H54 (cell line): ENCODE measurements at places on chromosomes 7 and 10.

- no peak for DNase-seq
These were observed 745.0 kb downstream of the GRID1 start for GRCh38 chr10:85621562-85621961.

- peak; percentile 83 for DNase-seq
These were observed 132.0 kb downstream of the PRKAG2 start for GRCh38 chr7:151744656-151745638.

GRCh38 chr10:84412482-84412881, 84.1 kb downstream of the CCSER2 start:
- DNase-seq = no peak

DNA sequence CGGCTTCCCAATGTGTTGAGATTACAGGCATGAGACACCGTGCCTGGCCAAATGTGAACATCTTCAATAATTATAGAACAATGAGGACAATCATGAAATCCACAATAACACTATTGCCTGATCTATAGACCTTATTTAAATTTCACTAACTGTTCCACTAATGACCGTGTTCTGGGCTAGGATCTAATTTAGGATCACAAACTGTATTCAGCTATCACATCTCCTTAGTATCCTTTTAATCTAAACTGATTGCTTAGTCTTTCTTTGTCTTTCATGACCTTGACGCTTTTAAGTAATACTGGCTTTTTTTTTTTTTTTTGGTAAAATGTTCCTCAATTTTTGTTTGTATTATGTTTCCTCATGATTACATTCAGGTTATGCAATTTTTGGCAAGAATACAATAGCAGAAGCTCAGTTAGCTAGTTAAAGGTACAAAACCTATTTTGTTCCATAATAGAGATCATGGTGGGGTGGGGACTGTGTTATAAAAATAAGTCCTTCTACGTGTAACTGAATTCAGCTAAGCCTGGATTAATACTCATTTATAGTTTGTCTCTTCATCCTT, 158.4 kb downstream of the AOAH start:
- no peak for DNase-seq

GRCh38 chr7:55032069-55032699, 13.4 kb downstream of the EGFR start:
- no peak for DNase-seq

DNA sequence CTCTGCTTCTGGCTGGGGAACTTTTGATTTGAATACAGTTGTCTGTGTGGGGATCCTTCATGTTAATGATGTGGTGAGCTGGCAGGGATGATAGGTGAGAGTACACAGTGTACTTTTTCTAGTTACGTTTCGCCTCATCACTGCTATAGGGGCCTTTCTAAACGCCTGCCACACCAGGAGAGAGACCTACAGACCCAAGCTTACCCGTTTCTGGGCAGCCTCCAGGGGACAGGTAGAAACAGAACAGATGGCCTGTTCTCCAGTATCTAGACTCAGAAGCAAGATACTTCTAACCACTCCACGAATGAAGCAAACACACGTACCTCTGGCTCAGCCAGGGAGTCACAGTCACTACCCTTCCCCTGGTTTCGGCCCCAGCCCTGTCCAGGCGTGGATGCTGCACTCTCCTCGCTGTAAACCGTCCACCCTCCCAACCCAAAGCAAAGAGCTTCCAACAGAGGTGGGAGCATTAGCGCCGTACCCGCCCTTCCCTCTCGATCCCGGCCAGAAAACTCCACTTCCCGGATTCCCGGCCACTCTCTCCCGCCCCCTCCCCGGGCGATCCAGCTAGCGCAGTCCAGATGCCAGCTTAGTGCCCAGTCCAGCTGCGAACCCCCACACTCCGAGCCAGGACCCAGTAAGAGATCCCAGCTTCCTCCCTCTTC, 1.2 kb downstream of the CCDC6 start:
- DNase-seq = peak; percentile 27

GRCh38 chr10:2813286-2813685, 254.1 kb upstream of the PFKP start:
- DNase-seq = no peak

DNA sequence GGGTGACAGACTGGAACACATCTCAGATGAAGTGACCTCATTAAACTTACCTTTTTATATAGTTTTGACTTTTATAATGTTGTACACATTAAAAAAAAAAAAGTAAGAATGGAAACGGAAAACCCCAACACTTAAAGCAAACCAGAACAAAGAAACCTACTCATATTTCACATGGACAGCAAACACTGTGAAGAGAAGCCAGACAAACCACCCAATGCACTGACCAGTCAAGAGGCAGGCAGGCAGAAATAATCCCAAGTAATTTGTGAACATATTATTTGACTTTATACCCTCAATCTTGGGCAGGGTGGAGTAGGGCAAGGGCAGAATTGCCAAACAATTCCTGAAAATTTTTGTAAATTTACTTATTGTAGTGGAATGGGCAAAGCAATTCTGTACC, 39.8 kb downstream of the WAPL start:
- no peak for DNase-seq

DNA sequence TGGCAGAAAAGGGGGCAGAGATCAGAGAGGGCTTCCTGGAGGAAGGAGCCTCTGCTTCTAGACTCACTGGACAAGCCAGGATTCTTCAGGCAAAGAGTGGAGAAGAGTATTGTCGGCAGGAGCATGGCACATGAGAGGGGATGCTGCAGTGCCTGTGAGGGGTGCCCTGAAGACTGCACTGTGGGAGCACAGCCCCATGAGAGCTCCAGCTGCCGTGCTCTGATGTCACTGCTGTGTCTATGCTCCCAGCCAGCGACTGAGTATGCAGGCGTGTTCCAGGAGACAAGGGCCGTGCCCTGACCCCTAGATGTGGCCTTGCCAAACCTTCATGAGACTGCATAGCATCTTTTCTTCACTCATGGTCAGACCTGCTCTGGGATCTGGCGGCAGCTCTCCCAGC, 339.1 kb downstream of the RPS24 start:
- no peak for DNase-seq

DNA sequence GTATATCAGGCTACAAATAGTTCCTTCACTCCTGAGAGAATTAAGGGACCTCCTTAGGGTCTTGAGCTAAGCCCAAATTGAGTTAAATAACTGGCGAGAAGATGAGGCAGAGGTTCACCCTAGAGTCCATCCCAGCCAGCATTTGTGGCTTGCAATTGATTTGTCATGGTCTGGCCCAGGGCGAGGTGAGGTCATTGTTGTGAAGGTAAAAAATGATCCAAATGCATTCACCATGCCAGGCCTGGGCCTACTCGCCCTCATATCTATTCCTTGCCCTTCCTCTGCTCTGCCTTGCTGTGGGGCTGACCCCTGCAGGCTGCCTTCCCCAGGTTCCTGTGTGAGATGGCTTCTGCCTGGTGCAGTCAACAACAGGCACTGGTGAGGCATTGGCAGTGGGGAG, 207.2 kb downstream of the ZNF365 start:
- DNase-seq = no peak

DNA sequence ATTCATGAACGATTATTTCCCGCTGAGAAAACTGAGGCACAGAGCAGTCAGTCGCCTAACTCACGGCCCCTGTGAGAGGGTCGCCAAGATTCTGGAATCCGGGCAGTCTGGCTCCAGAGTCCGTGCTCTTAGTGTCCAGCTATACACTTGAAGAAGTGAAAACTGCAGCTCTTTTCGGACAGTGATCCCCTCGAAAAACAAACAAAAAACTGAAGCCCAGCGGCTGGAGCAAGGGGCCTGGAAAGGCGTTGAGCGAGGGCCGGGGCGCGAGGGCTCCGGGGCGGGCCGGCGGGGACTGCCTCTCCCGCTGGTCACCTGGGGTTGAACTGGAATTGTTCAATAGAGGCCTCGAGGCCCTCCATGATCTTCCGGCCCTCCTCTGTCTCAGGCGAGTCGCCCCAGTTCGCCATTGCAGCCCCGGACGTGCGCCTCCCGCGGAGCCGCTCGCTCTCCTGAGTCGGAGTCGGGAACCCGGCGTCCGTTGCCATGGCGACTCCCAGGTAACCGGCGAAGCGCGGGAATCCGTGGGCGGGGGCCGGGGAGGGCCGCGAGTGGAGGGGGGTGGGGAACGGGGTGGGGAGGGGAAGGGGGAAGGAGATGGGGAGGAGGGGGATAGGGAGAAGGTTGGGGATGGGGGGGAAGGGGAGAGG, 881 bp downstream of the C10orf67 start:
- no peak for DNase-seq
